ENCODE measurements at places on chromosomes 2 and 18.

GRCh38 chr2:163983911-163984310 is 248.1 kb upstream of the FIGN start:
- DNase-seq, result no peak

GRCh38 chr2:207341804-207342203 is 176.1 kb upstream of the KLF7 start:
- DNase-seq, result no peak

- peak; percentile 26 for DNase-seq
These were observed 147.6 kb upstream of the CAB39 start for GRCh38 chr2:230564805-230565779.

DNA sequence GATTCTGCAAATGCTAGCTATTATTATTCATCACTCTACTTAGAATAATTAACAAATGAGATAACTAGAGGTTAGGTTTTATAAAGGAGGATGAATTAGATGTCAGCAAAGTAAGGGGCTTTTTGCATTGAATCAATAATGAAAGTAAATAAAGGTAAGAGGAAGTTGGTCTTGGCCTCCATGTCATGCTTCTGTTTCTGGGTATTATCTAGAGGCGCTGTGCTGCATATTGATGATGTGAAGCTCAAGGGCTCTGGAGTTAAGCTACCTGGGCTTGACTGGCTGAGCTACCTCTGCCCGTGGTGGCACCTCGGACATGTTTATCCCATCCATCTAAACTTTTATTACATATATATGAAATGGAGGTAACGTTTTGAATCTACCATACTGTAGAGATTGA is 350.9 kb downstream of the PARD3B start:
- DNase-seq, result no peak

Data from H54 (cell line).